ENCODE measurements at places on chromosomes 3 and 15.

DNA sequence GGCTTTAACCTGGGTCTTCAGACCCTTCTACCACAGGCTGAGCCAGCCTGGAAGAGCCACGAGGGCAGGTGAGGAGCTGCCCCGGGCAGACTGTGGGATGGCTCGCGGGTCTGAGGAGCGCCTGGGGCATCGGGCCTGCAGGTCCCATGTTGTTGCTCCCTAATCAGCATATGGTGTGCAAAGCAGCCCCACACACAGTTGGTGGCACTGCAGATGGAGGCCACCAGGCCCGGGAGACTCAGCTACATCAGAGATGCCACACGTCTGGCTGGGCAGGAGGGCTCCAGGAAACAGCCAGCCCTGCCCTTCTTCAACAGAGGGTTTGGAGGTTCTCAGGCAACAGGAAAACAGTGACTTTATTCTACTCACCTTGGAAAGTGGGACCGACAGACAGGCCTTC, 63.9 kb downstream of the XXYLT1 start:
- DNase-seq: no peak

DNA sequence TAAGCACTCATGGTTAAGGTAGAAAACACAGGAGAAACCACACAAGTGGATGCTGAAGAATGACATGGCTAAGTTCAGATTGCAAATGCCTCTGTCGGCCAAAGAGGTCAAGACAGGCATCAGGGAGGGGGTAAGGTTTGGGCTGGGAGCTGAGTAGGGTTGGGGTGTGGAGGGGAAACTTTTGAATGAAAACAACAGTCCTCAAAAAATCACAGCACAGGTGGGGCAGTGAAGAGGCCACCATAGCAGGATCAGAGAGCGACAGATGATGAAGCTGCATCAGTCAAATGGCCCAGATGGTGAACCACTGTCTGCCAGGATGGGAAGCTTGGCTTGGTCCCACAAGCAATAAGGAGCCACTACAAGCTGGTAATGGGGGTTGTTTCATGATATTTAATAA, 74.9 kb downstream of the ADCY5 start:
- no peak for DNase-seq

DNA sequence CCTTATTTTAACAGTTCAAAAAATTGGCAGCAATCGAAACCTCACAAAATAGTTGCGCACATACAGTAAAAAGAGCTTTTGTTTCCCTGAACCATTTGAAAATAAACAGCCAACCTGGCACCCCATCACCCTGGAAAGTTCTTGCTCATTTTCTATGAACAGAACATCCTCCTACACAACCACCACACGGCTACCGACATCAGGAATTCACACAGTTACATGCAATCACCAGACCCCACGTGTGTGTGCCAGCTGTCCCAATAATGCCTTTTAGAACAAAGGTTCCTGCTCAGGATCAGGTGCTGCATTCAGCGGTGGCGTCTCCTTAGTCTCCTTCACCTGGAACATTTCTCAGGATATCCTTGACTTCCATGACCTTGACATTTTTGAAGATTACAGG, 186.5 kb downstream of the KLF13 start:
- DNase-seq: no peak

GRCh38 chr3:38000965-38001455, 10.4 kb downstream of the VILL start:
- no peak for DNase-seq

DNA sequence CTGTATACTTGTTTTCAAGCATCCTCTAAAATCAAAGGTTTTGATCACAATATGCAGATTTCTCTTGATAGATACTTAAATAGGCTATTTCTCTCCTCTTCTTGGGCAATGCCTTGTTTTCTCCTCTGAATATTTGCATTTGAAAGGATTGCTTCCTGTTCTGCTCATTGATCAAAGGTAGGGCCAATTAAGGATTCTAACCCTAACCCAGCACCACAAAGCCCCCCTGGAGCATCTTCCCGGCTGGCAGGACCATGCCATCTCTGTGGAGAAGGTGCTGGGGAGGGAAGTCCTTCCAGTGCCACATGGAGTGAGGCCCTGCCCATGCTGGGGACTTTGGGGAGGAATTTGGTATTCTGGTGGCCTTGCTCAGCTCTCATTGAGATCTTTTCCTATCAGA, 11.3 kb upstream of the NIPA2 start:
- no peak for DNase-seq

- no peak for DNase-seq
Observed at GRCh38 chr15:58393241-58393662, 38.5 kb upstream of the LIPC start.

- DNase-seq: no peak
Observed at GRCh38 chr3:28850186-28850585, 430.7 kb upstream of the RBMS3 start.

DNA sequence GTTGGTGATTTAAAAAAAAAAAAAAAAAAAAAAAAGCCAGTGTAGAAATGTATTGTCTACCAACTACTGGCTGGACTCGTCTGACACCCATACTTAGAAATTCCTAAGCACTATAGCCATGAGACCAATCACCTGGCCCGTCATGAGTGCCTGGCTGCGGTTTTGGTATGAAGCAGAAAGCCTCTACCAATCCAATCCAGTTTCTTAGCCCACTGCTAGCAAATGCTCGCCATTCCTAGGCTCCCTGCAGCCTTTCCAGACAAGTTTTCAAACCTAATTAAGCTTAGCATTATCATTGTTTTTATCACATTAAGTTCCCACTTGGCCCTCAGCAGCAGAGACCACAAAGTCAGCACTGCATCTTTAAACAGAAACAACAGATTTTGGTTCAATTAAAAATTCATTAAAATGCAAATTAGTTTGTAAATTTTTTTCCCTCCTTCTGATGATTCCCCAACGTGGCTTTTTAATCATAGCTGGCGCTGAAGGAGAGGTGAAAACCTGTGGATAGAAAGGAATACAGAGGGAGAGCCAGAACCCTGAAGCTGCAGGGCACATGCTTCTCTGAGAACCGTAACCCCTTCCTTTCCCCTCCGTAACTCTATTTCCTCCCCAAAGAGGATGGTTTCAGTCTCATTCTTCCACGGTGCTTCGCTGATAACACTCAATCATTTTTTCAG, 32.2 kb upstream of the ST8SIA2 start:
- DNase-seq: no peak

DNA sequence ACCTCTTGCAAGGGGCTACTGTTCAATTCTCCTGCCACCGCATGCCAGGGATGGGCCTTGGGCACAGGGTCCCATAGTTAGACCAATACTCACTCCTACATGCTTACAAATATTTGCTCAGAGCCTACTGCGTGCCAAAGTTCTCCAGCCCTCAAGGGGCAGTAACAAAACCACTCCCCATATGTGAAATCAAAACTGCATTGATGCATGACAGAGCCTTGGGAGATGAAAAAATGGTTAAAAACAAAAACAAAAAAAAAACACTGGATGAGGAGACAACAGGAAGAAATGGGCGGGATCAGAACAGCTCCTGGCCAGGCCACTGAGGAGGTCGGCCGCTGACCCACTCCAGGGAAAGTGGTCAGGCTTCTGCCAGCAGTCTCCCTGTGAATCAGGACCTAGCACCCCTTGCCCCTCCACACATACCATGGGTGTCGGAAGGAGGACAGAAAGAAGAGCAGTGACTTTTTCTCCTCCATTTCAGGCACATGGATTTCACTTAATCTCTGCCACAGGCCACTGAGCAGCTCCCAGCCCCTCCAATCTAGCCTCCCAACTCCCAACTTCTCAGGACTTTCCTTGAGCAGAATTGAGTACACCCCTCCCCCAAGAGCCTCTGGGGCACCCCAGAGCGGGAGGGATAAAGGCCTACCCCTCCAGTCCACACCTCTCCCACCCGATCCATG, 2.8 kb downstream of the PLXNB1 start:
- DNase-seq: no peak

- DNase-seq: no peak
Observed at GRCh38 chr3:175208326-175208725, 349.2 kb downstream of the NAALADL2 start.

GRCh38 chr15:68583936-68584755, 5.4 kb downstream of the CORO2B start:
- DNase-seq: no peak

DNA sequence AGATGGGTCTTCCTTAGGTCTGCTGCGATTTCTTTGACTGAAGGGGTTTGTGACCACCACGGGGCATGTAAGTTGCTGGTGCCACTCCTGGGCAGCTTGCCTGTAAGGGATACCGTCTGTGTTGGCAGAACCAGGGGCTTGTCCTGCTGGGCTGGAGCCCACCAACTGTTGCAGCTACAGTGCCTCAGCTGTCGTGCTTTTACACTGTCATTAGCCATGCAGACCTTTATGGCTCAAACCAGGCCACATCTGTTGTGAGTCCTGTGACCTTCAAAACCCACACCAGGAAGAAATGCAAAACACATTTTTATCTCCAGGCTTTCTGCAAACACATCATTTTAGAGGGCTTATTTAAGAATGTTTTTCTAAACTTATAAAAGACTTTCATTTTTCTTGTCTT, 168.7 kb downstream of the PTPRG start:
- DNase-seq: no peak

DNA sequence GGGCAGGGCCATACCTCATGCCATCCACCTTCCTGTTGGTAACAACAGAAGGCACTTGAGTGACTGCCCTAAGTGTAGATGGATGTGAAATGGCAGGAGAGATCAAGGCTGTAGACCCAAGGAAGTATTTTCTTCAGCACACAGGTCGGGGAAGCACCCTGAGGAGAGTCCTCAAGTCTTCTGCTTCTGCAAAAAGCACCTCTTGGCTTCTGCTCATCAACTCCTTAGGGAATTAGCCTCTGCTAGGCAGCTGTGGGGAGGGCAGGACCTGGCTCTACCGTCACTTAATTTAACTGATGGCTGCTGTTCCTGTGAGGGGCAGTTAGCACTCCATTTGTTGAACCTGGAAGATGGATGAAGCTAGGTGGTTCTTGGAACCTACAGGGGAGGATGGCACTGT, 6.9 kb upstream of the CACNA2D2 start:
- no peak for DNase-seq

DNA sequence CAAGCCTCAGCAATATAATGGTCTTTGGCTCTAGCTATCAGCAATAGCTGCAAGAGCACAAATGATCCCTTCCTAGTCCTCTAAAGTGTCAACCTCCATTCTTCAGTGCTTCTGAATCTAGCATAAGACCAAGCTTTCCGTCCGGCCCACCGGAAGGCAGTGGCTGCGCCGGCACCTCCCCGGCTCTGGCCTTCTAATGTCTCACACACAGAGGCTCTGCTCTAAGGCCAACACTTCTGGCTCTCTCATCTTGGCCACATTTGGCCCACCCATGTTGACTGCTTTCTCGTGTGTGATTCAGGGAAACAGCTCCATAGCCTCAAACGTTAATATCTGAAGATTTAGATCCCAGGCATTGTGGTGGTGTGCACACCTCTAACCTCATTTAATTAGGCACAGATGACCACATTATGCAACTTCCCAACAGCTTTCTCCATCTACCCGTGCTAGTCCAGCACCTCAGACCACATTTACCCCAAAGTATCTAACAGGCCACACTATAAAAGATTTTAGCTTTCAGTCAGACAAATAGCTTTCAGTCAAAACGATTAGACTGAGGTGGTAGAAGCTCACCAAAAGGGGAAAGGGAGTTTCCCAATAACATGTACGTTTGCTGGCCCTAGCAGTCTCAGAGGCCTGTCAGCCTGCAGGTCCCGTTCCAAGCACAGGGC, 19.3 kb downstream of the SLC51A start:
- no peak for DNase-seq

Measured in GM19239 (cell line).